ENCODE measurements at places on chromosomes 6 and 20.

- no peak for DNase-seq
These were observed 21.5 kb downstream of the ASIP start for GRCh38 chr20:34262488-34263288.

GRCh38 chr6:157232161-157232895 lies 91.0 kb downstream of the TMEM242 start:
- no peak for DNase-seq

DNA sequence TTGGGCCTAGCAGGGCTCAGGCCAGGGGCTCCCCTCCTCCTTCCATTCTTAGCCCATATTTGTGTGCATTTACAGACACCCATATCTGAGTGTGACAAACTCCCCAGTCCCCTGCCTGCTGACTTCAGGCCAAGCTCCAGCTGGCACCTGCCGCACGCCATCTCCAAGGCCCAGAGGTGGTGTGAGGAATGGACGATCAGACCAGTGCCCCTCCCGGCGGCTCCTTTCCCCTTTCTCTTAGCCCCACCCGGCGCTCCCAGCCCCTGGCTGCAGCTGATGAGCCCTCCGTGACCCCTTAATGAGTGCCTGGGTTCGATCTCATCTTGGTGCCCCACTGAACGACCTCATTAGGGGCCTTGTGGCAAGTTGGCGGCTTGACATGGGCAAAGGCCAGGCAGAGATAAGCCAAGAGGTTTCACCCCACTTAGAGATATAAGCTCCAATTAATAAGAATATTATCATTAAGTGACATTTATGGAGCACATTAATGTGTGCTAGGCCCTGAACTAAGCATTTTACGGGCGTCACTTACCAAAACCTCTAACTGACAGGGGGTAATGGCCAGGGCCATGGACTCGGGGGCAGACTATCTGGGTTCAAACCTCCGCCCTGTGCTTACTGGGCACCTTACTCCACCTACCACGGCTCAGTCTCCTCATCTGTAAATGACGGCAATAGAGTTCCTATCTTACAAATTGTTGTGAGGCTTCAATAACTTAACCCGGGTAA lies 17.5 kb downstream of the ADA start:
- no peak for DNase-seq

DNA sequence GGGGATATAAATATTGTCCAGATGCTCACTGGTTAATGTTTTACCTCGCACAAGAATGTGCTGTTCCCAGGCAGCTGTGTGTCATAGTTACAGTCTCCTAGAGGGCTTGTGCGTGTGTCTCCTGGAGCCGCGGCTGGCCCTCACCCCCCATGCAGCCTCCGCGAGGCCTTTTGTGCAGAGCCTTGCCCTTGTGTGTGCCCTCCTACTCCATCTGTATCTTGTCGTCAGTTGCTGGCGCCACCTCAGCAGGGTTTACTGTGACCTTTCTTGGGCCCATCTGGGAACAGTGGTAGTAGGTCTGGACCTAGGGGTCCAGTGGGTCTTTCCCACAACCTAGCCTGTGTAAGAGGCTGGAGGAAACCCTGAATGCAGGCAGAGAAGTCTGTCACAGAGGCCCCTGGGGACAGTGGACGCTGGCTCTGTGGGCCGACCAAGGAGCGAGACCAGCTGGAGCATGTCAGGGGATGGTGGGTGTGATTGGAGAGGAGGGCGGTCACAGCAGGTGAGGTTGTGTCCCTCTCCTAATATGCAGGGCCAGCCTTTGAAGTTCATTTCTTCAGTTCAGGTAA lies 35.2 kb downstream of the PPP1R14C start:
- DNase-seq, result no peak

- no peak for DNase-seq
These were observed 71.6 kb upstream of the TNFAIP3 start for GRCh38 chr6:137795501-137795900.

GRCh38 chr6:137303441-137303840 lies 84.3 kb upstream of the IFNGR1 start:
- no peak for DNase-seq

Measured in GM23338 (cell line).